Glutamatergic neuron (in vitro differentiated cells): ENCODE measurements at places on chromosomes 2 and 18. TPM values are rescaled to one million over a fixed set of nuclear protein-coding genes. Genes with fewer than 3 reads are reported as not detected.

- DNase-seq, result no peak
- no peak overlapping the region for H3K4me3 ChIP-seq
- no peaks in the 10 kb centered on the region for H3K4me1 ChIP-seq
- H3K36me3 ChIP-seq, result no peaks in the 10 kb centered on the region
Measured at GRCh38 chr18:22563164-22563583, 145.5 kb upstream of the CTAGE1 start.

DNA sequence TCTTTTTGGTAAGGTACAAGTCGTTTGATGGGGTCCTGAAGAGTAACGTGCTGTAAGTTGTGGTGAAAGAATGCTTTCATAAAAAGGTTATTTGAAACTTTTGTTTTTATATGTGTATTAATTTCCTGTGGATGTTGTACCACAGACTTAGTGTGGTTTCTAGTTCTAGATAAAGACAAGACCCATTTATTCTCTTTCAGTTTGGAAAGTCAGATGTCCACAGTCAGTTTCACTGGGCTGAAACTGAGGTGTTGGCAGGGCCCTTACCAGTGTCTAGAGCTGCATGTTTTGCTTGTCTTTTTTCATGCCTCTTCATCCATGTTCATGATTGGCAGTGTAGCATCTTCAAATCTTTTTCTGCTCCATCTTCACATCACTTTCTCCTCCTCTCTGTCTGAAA is 22.1 kb upstream of the DOCK10 start:
- no peak overlapping the region for H3K27ac ChIP-seq
- peaks cover 13% of the 10 kb centered on the region for H3K36me3 ChIP-seq
- H3K4me1 ChIP-seq, result no peaks in the 10 kb centered on the region

DNA sequence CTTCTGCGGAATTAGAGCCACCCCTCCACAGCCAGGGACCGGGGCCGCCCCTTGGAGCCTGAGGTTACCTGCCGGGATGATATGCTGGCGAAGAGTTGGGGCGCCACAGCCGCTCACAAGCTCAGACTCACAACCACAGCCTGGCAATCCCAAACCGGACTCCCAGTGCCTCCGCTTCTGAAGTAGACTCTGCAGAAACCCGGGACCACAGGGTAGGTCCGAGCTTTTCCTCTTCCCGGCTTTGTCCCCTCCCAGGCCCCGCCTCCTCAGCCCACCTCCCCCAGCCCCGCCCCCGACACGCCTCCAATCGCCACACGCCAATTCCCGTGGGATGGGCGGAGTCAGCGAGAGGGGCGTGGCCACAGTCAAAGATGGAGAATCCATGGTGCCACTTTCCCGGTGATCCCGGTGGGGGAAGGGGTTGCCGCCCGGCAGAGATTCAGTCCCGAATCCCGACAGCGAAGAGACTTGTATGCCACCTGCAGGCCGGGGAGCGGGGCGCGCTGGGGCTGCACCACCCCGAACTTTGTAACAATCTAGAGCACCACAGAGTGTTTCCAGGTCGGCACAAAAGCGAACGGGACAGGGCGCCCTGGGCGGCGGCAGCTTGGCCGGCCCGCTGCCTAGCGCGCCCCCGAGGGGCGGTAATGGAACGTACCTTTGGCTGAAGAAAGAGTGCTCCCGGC is at the start of gene IDH1:
Gene IDH1, minus strand, starts transcription at position 201 of the 686 bp plus-strand sequence. CDS start 3,520 bp downstream, outside the sequence.
- peaks cover 4% of the 10 kb centered on the region for H3K27me3 ChIP-seq
- H3K4me3 ChIP-seq, result peak within 1 kb of the TSS; percentile 95
- H3K36me3 ChIP-seq, result no peaks in the 10 kb centered on the region
- peak; percentile 100 for DNase-seq

GRCh38 chr2:33532146-33532545 is 55.7 kb downstream of the RASGRP3 start:
- H3K4me3 ChIP-seq, result no peak overlapping the region
- peaks cover 8% of the 10 kb centered on the region for H3K27me3 ChIP-seq
- DNase-seq, result no peak

ARID5A gene
- 3.5 TPM for total RNA-seq

RNF144A gene
- total RNA-seq, result 40.2 TPM

GALR1 gene
- total RNA-seq, result 0.49 TPM

PLEK gene
- not detected for total RNA-seq

TLX2 gene
- 21.2 TPM for total RNA-seq

GAL3ST2 gene
- total RNA-seq, result 0.42 TPM

OR6B2 gene
- total RNA-seq, result not detected

MARS2 gene
- total RNA-seq, result 5.6 TPM

SERTAD2 gene
- 15.7 TPM for total RNA-seq

SOX11 gene
- total RNA-seq, result 576 TPM
